T47D (cell line): ENCODE measurements at places on chromosomes 6 and 20.
A peak's percentile ranks its signal among the peaks of the same experiment; 100 is the strongest.

DNA sequence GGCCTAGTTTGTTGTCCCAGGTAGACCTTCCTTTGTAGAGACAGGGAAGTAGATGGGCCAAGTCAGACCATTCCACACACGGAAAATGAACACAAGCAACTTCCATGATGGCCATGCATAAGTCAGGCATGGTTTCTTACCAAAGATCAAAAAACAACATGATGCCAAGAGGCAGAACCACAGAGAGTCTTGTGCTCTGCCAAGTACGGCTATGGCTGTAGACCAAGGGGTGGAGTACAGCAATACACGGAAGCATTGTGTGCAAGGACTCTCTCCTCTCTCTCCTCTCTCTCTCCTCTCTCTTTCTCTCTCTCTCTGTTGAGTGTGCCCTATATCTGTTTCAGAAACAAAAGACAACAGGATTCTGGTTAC lies 4.8 kb upstream of the DUSP22 start:
- no peak for DNase-seq

DNA sequence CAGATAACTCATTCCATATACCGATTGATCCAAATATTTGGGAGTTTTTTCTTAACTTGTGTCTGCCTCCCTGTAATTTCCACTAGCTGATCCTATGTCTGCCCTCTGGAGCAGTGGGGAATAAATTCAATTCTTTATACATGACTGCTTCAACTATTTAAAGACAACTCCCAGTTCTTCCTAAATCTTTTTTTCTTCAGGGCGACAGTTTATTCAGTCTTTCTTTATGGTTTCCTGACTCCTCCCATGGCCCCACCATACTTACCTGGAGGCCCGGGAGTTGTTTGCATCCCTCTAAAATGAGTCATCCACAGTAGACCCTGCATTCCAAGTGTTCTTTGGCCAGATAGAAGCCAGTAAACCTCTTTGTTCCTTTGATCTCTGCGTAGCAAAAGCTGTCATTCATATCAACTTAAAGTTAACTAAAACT lies 73.6 kb downstream of the LCA5 start:
- no peak for DNase-seq

DNA sequence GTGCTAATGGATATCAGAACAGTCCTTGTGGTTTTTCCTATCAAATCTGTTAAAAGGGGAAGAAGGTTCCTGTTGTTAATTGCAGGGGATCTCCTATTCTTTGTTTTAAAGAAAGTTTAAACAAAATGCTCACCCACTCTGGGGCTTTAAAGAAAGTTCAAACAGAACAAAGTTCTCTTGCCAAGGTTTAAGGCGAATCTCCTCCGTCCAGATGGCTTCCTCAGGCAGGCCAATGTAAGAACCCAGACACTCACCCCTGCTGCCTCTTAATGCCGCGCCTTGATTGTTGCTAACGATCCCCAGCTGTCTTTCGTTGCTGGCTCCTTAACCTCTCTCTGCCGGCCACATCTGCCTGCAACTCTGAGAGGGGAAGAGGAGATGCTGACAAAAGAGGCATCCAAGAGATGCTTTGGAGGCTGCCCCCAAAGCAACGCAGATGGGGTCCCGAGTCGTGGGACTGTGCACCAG lies 235.0 kb upstream of the PRDM1 start:
- no peak for DNase-seq

- DNase-seq, result peak; percentile 80
Observed at GRCh38 chr20:36792422-36792821, 18.9 kb upstream of the DSN1 start.

- no peak for DNase-seq
Observed at GRCh38 chr6:15001326-15001910, 244.5 kb upstream of the JARID2 start.

GRCh38 chr6:46323966-46324622 lies 153.3 kb upstream of the ENPP5 start:
- DNase-seq, result no peak
